ENCODE measurements at places on chromosomes 3 and 15.

DNA sequence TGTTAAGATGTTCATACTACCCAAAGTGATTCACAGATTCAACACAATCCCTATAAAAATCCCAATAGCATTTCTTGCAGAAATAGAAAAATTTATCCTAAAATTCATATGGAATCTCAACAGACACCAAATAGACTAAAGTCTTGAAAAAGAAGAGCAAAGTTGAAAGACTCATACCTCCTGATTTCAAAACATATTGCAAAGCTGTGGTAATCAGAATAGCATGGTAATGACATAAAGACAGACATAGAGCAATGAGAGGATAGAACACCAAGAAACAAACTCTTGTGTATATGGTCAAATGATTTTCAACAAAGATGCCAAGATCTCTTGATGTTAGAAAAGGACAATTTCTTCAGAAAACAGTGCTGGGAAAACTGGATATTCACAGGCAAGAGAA is 8.3 kb downstream of the GLB1 start:
- peaks cover 18% of the 10 kb centered on the region for H3K4me1 ChIP-seq
- H3K36me3 ChIP-seq: no peaks in the 10 kb centered on the region
- H3K27ac ChIP-seq: no peak overlapping the region
- H3K27me3 ChIP-seq: no peaks in the 10 kb centered on the region
- H3K4me3 ChIP-seq: no peak overlapping the region

DNA sequence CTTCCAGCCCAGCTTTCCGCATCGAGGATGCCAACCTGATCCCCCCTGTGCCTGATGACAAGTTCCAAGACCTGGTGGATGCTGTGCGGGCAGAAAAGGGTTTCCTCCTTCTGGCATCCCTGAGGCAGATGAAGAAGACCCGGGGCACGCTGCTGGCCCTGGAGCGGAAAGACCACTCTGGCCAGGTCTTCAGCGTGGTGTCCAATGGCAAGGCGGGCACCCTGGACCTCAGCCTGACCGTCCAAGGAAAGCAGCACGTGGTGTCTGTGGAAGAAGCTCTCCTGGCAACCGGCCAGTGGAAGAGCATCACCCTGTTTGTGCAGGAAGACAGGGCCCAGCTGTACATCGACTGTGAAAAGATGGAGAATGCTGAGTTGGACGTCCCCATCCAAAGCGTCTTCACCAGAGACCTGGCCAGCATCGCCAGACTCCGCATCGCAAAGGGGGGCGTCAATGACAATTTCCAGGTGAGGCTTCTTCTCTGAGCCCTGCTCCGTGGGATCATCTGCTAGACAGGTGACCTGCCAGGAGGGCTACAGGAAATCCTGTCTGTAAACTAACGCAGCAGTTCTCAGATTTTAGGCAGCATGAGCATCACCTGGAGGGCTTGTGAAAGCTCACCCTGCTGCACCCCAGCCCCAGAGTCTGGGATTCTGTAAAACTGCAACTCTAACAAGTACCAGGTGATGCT is 1.6 kb downstream of the THBS1 start:
- H3K27me3 ChIP-seq: no peaks in the 10 kb centered on the region
- no peak overlapping the region for H3K4me3 ChIP-seq
- no peaks in the 10 kb centered on the region for H3K4me1 ChIP-seq
- no peak for DNase-seq
- no peak overlapping the region for H3K27ac ChIP-seq
- no peaks in the 10 kb centered on the region for H3K36me3 ChIP-seq

- H3K4me3 ChIP-seq: no peak overlapping the region
- peaks cover 5% of the 10 kb centered on the region for H3K4me1 ChIP-seq
- no peak for DNase-seq
- H3K36me3 ChIP-seq: peaks cover 12% of the 10 kb centered on the region
- H3K27me3 ChIP-seq: no peaks in the 10 kb centered on the region
- H3K27ac ChIP-seq: no peak overlapping the region
These were observed 47.5 kb downstream of the SACM1L start for GRCh38 chr3:45736707-45737106.

DNA sequence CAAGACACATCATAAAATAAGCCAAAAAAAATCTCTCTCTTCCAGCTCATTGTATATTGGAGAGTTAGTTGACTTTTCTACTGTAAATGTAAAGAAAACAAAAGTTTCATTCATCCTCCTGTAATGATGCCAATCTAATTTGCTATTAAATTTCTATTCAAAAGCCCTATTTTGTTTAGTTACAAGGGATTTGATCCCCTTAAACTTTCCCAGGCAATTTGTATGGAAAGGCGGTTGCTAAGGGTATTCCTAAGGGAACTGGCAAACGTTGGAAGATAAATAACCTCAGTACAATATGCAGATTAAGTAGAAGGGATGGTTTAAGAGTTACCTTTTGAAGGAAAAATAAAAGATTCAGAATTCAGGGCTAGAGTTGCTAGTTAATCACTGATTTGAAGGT is 352.7 kb downstream of the TIGIT start:
- no peak overlapping the region for H3K4me3 ChIP-seq
- H3K27me3 ChIP-seq: no peaks in the 10 kb centered on the region
- H3K27ac ChIP-seq: no peak overlapping the region
- H3K4me1 ChIP-seq: no peaks in the 10 kb centered on the region

GRCh38 chr3:176611703-176612102 is 585.6 kb downstream of the TBL1XR1 start:
- DNase-seq: no peak
- no peaks in the 10 kb centered on the region for H3K4me1 ChIP-seq
- H3K27ac ChIP-seq: no peak overlapping the region
- no peaks in the 10 kb centered on the region for H3K36me3 ChIP-seq
- H3K27me3 ChIP-seq: no peaks in the 10 kb centered on the region

DNA sequence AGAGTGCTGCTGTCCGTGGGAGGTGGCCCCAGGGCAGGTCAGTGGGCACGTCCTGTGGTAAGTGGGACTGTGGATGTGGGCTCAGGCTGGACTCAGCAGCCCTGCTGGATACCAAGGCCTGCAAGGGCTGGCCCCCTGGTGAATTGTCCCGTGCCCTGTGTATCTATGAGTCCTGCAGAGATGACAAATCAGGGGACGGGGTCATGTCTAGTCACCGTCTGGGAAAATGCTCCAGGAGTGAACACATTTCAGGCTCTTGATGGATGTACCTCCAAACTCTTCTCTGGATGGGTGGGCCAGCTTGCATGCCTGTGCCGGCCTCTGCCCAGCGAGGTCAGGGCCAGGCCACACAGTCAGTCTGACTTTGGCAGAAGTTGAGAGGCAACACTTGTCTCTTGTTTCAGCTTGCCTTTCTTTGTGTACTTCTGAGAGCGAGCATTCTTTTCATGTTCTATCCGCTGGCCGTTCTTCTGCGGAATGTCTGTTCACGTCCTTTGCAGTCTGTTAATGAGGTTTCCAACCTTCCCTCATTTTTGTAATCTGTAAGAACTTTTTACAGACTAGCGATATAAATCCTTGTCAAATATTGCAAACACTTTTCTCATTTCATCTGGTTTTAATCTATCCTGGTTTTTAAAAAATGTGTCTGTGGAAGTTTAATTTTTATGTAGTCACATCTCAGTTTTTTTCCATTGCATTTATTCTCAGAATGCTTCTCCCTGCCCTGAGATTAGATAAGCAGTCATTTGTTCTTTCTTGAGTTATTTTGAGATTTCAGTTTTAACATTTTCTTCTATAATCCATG is 11.4 kb upstream of the STAB1 start:
- no peak overlapping the region for H3K4me3 ChIP-seq
- no peaks in the 10 kb centered on the region for H3K4me1 ChIP-seq
- H3K36me3 ChIP-seq: peaks cover 92% of the 10 kb centered on the region

DNA sequence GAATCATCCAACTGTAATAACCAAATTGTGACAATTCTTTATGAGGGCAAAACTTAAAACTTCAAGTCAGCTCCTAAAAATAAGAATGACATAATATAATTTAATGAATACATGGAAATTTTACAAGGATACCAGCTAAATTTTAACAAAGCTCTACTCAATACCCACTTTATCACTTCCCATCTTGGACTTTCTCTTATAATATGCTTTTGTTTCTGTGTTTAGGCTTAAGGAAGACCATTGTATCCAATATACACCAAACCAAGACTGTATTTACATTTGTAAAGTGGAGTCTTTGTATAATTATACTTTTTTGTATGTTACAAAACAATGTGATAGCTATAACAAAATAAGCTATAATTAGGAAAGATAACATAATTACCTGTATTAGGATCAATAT is 16.8 kb downstream of the ATP13A3 start:
- no peaks in the 10 kb centered on the region for H3K36me3 ChIP-seq
- no peak overlapping the region for H3K27ac ChIP-seq
- H3K4me3 ChIP-seq: no peak overlapping the region
- no peaks in the 10 kb centered on the region for H3K4me1 ChIP-seq
- DNase-seq: no peak

DNA sequence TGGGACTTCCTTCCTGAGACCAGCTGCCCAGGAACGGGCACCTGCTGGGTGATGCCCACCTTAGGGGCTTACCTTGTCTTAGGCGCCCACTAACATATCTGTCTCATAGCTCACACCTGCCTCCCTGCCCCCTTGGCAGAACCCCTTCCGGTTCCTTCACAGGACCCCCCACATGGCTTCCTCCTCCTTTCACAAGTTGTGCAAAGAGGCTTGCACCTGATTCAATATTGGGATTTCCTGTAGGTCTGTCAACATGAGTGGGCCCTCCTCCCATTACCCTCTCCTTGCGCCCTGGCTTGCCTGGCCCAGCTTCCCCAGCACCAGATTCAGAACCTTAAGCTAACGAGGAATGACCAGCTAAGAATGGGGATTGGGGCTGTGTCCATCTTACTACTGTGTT is 633 bp downstream of the THPO start:
- H3K27ac ChIP-seq: no peak overlapping the region
- H3K36me3 ChIP-seq: no peaks in the 10 kb centered on the region
- no peak for DNase-seq
- H3K4me3 ChIP-seq: no peak overlapping the region
- H3K27me3 ChIP-seq: no peaks in the 10 kb centered on the region

- H3K4me1 ChIP-seq: no peaks in the 10 kb centered on the region
- H3K4me3 ChIP-seq: no peak overlapping the region
- no peak overlapping the region for H3K27ac ChIP-seq
- H3K27me3 ChIP-seq: no peaks in the 10 kb centered on the region
These were observed 155.5 kb downstream of the OXSM start for GRCh38 chr3:25945366-25945765.

- no peaks in the 10 kb centered on the region for H3K27me3 ChIP-seq
- H3K4me3 ChIP-seq: no peak overlapping the region
- H3K4me1 ChIP-seq: no peaks in the 10 kb centered on the region
- no peak for DNase-seq
- H3K36me3 ChIP-seq: no peaks in the 10 kb centered on the region
- no peak overlapping the region for H3K27ac ChIP-seq
These were observed 96.5 kb upstream of the UBE2E2 start for GRCh38 chr3:23106666-23107065.

DNA sequence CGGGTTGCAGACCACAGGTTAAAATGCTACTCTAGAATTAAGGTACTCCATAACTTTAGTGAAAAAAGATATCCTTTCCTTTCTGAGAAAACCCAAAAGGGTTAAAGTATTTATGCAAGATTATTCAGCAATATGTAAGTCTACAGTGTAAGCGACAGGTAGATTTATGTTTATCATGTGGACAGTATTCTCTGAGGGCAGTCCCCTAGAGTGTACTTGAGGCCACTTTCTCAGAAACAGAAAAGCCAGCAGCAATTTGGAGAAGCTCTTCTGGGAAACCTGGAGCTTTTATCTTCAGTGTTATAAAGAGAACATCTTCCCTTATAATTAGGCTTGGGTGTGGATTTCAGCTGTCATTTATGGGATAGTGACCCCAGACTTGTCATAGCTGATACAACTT is 8.9 kb downstream of the ST3GAL6 start:
- no peaks in the 10 kb centered on the region for H3K27me3 ChIP-seq
- no peaks in the 10 kb centered on the region for H3K4me1 ChIP-seq
- DNase-seq: no peak
- H3K4me3 ChIP-seq: no peak overlapping the region
- no peaks in the 10 kb centered on the region for H3K36me3 ChIP-seq

GRCh38 chr15:77187751-77188464 is 117.0 kb upstream of the TSPAN3 start:
- H3K4me3 ChIP-seq: no peak overlapping the region

DNA sequence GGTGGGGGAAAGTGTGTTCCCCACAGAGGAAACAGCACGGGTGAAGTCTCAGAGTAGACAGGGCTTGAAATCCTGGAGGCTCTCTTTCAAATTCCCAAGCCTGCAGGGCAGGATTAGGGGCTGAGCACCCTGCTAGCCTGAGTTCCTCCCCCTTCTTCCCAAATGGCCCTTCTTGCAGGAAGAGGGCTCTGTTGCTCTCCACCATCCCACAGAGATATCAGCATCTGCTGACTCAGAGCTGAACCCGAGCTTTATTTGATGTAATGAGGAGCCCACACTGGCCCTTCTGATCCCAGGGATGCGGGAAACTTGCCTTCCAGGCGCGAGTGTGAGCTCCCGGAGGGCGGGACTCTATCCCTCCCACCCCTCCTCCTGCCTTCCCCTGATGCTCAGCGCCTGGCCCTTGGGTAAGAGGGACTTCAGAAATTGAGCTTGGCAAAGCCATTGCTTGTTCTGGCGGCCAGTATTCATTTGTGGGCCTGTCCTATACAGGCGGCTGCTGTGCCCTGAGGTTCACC is 1.4 kb upstream of the STRA6 start:
- H3K27me3 ChIP-seq: no peaks in the 10 kb centered on the region
- no peaks in the 10 kb centered on the region for H3K36me3 ChIP-seq
- no peak overlapping the region for H3K27ac ChIP-seq
- H3K4me1 ChIP-seq: no peaks in the 10 kb centered on the region
- no peak overlapping the region for H3K4me3 ChIP-seq
- no peak for DNase-seq

- no peaks in the 10 kb centered on the region for H3K36me3 ChIP-seq
- H3K4me1 ChIP-seq: no peaks in the 10 kb centered on the region
- H3K27ac ChIP-seq: no peak overlapping the region
- no peak for DNase-seq
- H3K4me3 ChIP-seq: no peak overlapping the region
These were observed 127.3 kb upstream of the THBS1 start for GRCh38 chr15:39453620-39454019.

GRCh38 chr15:58985443-58985842 is 2.0 kb upstream of the RNF111 start:
- DNase-seq: no peak
- H3K27ac ChIP-seq: no peak overlapping the region
- H3K4me3 ChIP-seq: no peak overlapping the region
- H3K36me3 ChIP-seq: peaks cover 8% of the 10 kb centered on the region

DNA sequence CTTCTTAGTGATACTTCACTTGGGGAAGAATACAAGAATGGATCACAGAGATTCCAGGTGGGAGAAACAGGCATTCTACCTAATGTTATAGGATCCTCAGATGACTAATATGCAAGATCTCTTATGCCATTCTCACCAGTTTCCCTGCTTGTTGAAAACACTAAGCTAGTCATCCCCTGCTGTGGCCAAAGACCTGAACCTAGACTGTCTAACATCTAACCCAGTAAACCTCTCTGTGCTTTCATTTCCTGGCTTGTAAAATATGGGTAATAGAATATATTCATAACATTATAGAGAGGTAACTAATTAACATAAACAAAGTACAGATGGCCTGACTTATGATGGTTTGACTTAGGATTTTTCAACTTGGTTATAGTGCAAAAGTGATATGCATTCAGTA is 776.3 kb downstream of the TUSC7 start:
- no peaks in the 10 kb centered on the region for H3K27me3 ChIP-seq
- H3K36me3 ChIP-seq: no peaks in the 10 kb centered on the region
- DNase-seq: no peak
- H3K4me1 ChIP-seq: no peaks in the 10 kb centered on the region
